Fibroblast of upper back skin (primary cell): ENCODE measurements at places on chromosomes 11 and 22.

DNA sequence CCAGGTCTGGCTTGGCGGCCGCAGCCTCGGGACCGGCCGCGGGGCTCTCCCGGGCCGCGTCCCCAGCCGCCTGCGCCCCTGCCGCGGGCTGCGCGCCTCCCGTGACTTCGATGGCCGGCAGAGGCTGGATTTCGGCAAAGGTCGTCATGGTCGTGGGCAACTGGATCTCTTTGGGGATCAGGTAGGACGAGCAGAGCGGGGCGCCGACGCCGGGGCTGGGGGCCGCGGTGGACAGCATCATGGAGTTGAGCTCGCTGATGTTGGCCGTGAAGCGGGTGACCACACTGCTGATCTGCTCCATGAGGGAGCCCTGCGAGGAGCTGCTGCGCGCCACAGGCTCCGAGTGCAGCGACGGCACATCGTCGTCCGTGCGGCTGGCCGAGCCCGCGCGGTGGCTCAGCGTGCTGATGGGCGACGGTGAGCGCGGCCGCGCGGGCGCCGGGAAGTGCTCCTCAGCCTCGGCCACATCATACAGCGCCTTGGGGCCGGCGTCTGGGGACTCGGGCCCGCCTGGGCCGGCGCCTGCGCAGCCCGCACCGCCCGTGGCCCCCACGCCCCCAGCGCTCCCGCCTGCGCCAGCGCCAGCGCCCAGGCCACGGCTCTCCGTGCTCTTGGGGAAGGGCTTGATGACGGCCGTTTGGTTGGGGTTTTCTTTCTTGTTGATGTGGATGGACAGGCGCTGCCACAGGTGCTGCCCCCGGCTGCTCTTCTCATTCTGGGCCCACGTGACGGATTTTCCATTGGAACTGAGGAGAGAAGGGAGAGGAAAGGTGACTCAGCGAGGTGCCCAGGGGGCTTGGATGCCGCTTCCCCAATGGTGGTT, 171.4 kb upstream of the CTSC start:
- DNase-seq = no peak

GRCh38 chr11:101456812-101457211, 127.0 kb downstream of the TRPC6 start:
- DNase-seq = peak; percentile 40

DNA sequence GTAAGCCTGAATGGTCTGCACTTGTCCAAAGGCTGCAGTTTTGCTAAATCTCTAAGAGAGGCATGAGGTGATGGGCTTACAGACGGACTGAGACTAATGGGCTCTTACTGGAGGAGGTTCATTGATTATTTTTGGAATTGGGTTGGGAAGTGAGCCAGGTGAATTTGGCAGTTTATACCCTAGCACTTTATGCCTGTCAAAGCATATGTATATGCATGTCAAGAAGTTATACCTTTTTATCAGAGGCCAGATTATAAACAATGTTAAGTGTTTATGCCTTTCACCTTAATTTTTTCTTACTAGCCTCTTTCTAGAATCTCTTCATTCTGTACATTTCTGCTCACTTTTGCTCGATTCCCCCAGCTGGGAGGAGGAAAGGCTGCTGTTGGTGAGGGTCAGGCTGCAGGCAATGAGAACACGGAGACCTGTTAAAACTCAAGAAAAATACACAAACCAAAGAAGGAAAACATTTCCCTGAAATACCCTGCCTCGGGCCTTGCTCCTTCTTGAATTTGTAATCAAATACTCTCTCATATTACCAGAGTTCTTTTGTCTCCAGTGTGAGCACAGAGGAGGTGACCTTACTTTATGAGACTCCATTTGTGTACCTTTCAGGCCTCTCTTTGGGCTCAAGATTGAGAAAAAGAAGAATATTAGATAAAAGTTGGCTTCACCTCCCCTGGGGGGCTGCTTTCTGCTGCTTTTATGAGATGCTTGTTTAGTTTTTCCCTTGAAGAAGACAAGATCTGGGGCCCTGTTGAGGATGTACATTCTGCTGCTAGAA, 19.6 kb downstream of the NAT10 start:
- no peak for DNase-seq

- peak; percentile 10 for DNase-seq
Observed at GRCh38 chr11:15038963-15039362, 34.4 kb upstream of the CALCB start.

DNA sequence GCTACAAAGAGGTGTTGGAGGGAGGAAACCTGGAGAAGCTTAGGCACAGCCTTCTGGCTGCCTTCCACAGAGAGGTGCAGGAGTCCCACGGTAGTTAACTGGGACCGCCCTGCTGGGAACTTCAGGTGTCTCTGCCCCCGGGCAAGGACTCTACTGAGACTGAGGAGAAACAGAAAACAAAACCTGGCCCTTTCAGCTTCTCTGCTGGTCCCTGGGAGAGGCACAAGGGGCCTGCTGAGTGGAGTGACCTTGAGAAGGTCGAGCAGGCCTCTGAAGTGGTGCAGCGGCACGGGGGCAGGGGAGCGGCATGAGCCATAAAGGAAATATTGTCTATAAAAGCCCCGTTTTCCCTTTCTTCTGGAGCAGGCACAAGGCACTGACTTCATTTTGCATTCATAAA, 38.9 kb downstream of the NTM start:
- no peak for DNase-seq

DNA sequence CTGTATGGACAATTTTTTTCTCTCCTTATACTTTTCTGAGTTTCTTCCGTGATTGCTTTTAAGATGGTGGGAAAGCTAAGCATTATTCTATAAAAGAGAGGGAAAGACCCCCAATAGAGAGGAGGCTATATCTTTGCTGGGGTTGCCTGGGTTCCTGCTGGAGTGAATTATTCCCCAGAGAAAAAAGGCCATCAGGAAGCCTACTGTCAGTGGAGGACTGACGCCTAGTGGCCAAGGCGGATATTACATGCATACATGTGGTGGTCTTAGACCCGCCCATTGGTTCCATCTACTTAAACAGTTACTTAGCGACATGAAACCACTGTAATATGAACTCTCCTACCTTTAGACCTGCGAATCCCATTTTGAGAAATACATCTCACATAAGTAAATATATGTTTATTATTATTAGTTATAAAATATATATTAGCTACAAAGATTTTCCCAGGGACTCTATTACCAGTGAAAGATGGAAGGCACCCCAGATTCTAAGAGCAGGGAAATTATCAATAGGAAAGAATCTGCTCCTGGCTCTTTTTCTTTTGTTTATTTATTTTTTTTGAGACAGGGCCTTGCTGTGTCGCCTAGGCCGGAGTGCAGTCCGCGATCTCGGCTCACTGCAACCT, 15.7 kb upstream of the PGA3 start:
- DNase-seq = peak; percentile 73

GRCh38 chr11:120404495-120404894, 68.3 kb downstream of the ARHGEF12 start:
- no peak for DNase-seq

- peak; percentile 72 for DNase-seq
Observed at GRCh38 chr11:28442131-28442530, 333.9 kb downstream of the METTL15 start.

DNA sequence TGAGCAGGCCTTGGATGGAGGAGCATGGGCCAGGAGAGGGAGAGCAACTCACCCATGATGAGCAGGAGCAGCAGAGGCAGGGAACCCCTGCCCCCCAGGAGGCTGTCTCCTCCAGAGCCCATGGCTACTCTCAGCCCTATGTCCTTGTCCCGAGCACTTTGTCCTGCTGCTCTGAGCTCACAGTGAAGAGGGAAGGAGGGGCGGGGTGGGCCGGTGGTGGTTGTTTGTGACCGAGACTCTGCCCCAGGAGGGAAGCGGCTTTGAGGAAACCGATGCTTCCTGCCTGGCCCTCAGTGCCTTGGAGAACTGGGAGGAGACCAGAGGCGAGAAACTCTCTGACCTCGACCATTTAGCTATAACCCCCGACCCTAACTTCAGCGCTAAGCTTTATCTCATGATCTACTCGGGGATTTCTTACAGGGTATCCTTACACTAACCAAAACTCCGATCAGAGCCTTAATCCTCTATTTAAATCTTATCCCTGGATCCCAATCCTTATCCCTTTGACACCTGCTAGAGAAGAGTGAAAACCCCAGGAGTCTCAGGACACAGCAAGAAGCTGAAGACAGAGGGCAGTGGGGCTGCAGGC, at the start of gene ROBO4:
Gene ROBO4 (minus strand): TSS at position 192 of the 589 bp plus-strand sequence. CDS start 70 bp downstream, at position 122.
- DNase-seq = no peak

- DNase-seq = no peak
Observed at GRCh38 chr11:23124996-23125395, 264.7 kb upstream of the CCDC179 start.

DNA sequence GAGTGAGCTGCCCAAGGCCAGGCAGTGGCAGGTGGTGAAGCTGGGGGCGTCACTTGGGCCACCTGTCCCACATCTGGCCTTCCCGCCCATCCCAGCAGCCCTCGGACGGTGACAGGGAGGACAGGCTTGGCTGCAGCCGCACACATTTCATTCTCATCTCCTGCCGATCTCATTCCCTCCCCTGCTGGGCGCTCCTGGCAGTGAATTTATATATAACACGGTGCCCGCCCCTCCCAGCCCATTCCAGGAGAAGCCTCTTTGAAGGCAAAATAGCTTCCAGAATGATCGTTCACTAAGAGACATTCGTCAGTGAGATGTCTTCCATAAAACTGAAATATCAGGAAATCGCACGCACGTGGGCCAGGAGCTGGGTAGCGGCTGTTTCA, 861.3 kb downstream of the TBC1D22A start:
- no peak for DNase-seq

GRCh38 chr22:47665151-47665550, 902.7 kb downstream of the TBC1D22A start:
- DNase-seq = no peak

DNA sequence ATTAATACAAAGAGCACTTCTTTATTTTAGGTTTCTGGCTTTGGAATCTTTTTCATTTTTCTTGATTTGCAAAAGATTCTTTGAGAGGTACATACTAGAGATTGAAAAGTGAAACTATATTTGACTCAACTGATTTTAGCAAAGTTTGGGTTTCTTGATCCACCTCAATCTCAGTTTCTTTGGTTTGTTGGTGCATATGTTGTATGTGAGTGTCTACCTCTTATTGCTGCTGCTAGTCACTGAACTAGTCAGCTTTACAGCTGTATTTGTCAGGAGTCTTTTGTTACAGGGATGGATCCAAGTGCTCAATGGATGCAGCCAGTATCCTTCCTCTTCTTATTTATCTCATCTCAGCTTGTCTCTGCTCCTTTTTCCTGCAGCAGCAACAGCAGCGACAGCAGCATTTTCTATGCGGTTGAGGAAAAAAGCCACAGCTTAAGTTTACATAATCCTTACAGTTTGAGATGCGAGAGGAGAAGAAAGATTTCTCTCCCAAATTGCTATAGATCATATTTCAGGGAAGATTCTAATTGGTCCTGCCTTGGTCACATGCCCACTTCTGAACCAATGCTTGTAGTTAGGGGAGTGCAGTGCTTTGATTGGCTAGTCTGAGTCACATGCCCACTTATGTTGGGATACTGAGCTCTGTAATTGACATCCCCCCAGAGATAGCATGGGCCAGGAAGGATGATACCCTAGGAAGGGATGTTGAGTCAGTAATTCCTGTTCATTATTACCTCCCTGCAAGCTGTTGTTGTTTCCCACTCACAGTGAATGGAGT, 10.0 kb upstream of the ZNRF3 start:
- peak; percentile 7 for DNase-seq

DNA sequence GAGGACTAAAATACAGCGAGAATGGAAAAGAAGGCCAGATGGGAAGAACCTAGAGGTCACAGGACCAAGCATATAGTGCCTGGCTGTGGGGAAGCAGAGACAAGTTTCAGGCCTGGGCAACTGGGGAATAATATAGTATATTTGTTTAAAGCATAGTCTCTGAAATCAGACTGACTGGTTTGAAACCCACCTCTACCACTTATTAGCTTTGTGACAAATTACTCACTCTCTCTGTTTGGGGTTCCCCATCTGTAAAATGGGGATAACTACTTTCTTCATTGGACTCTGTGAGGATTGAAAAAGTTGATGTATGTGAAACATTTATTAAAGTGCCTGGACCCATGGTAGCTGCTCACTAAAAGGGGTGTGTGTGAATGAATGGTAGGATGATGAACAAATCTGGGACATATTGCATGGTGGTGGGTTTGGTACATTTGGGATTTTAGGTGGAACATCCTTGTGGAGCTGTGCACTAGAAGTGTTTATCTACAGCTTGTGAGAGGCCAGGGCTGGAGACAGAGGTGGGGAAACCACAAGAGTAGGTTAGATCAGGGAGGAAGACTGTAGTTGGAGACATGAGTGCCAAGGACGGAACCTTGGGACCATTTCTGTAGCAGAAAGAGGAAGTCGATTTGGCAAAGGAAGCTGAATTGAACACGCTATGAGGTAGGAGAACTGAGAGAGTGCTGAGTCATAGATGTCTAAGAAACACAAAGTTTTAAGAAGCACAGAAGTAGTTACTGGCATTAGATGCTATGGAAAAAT, 52.6 kb downstream of the SWAP70 start:
- DNase-seq = peak; percentile 71
